Activated T-cell treated with anti-CD3 and anti-CD28 coated beads, Interleukin-2, amount 50 U/mL, for 72 hours (primary cell): ENCODE measurements at places on chromosomes 16 and 17. TPM values are rescaled to one million over a fixed set of nuclear protein-coding genes. Genes with fewer than 3 reads are reported as not detected.

GRCh38 chr17:66776999-66777688 is 57.8 kb upstream of the CACNG5 start:
- no peak for DNase-seq

DNA sequence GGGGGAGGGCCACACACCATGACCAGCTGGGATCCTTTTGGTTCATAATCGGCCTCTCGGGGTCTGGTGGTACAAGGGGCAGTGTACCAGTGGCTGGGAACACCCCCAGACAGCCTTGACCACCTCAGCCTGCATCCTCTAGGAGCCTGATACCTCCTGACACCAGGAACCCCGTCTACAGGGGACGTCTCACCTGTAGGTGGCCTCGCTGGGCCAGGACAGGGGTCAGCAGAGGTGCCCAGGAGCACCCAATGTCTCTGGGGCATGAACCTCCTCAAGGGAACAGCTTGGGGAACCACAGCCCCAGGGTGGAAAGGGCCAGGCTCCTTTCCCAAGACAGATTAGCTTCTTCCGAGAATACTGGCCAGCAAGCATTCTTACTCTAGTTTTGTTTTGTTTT is 2.5 kb upstream of the METRNL start:
- DNase-seq = peak; percentile 34

Gene GGT6
- not detected for total RNA-seq

- DNase-seq = no peak
Observed at GRCh38 chr16:48217708-48218107, 26.4 kb upstream of the LONP2 start.

Gene CTF1
- 0.25 TPM for total RNA-seq
